ENCODE measurements at places on chromosomes 13 and 19.

- DNase-seq, result no peak
These were observed 56.8 kb upstream of the KATNAL1 start for GRCh38 chr13:30364133-30364532.

DNA sequence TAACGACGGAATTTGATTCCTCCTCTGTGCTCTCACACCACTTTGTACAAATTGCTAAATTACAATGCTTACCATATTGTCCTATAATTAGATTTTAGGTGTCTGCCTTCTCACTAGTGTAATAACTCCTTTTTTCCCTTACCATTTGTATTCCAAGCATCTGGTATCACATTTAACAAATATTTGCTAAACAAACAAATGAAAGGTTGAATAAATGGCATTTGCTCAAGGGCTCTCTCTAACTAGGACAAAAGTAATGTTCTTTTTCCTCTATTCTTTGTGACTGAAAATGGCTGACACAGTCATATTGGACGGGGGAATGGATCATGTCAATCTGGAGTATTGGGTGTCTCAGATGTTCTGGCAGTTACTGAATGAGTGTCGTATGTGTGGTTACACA lies 99.7 kb downstream of the ENOX1 start:
- no peak for DNase-seq

GRCh38 chr13:96769874-96770273 lies 224.4 kb downstream of the OXGR1 start:
- no peak for DNase-seq

DNA sequence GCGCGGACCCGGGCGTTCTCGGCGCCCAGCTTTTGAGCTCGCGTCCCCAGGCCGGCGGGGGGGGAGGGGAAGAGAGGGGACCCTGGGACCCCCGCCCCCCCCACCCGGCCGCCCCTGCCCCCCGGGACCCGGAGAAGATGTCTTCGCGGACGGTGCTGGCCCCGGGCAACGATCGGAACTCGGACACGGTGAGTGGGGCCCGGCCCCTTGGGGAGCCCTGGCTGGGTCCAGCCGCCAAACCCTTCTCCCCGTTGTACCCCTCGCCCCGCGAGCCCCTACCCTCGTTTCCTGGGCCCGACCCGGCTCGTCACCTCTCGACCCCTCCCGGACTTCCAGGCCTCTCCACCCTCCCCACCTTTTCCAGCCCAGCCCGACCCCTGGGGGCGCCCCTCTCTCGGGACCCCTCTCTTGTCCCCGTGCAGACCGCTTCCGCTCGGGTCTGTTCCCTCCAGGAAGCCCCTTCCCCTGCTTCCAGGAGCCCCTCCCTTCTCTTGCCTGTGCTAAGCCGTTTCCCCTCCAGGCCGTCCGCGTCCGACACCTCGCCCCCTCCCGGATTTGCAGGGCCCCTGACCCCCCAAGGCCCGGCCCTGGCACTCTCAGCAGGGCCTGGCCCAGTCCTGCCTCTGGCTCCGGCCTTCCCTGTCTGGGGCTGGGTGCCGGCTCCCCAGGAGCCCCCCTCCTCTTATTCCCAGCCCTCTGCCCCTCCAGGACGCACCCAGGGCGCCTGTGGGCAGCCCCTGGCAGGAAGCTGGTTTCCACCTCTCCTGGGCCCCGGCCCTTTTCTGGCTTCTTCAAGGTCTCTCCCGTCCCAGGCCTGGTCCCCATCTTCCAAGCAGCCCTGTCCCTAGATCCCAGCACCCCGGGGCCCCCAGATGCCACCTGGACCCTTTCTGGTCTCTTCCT lies 632 bp downstream of the MARK4 start:
- DNase-seq, result peak; percentile 56

DNA sequence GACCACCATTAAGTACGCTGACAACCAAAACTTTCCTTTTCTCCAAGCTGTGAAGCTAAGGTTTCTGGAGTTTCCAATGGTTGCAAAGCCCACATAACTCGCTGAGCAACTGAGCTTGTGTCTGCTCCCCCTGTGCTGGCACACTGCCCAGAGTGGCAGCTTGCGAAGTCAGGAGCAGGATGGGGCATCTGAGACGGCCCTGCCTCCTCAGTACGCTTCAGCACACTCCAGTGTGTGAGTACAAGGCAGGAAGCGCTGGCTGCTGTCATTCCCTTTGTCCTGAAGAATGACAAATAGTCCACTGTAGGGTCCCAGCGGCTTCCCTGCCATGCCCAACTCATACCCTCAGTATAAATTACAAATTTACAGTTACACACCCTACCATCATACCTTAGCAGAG lies 51.5 kb downstream of the SKA3 start:
- no peak for DNase-seq

DNA sequence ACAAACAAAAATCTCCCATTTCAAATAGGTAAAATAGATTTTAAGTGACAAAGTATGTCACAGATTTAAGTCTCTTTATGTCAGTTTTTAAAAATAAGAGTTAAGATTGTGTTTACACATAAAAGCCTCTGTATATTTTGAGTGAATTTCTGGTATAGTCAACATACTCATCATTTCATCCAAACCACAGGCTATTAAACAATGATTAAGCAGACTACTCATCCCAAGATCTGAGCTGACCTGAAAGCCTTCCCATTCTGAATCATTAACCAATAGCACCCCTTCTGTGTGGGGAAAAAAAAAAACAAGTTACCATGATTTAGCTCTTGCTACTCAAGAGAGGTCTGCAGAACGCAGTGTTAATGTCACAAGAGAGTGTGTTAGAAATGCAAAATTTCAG lies 284.4 kb upstream of the NBEA start:
- no peak for DNase-seq

GRCh38 chr13:94711561-94712286 lies 621 bp downstream of the SOX21 start:
- no peak for DNase-seq

GRCh38 chr19:45615795-45616703 lies 14.0 kb upstream of the GPR4 start:
- peak; percentile 90 for DNase-seq

GRCh38 chr13:98299966-98300350 lies 122.9 kb upstream of the RNF113B start:
- DNase-seq, result no peak

DNA sequence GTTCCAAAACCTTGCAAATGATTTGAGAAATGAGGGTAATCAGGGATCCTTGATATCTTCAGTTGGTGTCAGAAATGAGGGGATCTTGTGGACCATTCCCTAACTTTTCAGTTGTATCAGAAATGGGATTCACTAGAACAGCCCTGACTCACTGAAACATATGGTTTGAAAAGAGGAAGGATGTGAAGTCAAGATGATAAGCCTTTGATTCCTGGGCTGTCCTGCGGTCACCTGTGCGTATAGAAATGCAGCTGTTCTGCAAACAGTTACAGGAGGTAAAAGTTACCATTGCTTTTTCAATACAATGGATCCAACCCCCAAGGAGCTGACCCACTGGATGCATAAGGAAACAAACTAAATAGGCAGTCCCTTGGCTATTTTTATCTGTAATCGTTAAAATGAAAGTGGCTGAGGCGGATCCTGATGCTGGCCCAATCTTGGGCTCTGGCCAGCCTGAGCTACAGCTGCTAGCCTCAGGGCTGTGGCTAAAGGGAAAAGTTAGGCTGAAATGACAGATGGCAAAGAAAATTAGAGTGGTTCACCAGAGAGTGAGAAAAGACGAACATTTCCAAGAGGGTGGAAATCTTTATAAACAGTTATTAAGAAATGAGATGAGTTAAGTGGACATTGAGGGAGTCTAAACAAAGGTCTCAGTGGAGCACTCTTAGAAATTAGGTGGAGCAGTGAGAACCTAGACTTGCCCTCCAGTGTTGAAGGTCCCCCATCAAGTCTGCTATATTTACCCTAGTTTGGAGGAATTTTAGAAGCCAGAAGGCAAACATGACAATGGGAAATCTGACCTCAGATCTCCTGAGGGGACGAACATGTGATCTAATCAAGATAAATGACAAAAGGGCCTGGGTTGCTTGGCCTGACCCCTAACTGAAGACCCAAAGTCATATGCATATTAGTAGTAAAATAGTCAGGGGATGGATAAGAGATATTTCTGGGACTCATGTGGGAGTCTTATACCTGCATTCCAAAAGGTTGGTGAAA lies 7.6 kb downstream of the SIGLECL1 start:
- peak; percentile 45 for DNase-seq

DNA sequence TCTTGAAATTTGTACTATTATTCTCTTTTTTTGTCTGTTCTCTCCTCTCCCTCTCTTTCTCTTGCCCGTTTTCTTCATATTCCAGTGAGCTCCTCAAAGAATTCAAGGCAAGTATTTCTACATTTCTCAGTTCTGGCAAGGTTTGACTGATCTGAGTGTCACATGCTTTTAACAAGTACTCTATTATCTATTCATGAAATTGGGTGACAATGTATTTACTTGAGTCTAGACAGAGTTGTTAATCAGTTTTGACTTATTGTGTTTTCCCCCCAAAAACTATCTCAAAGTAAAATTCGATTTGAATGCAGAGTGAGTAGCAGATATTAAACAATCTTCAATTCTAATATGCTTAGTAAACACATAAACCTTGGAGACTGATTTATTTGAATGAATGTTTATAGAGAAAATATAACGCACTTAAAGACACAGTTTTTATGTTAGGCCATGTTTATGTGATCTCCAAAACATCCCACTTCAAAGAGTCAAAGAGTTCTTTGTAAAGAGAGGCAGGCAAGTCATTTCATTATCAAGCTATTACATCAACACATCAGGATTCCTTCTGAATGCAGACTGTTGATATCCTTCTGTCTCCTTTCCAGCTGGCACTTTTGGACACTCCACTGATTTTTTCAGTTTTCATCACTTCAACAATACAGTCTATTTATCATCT lies 166.6 kb downstream of the SLITRK6 start:
- no peak for DNase-seq

- no peak for DNase-seq
These were observed 29.2 kb downstream of the ATP11A start for GRCh38 chr13:112719016-112719415.

DNA sequence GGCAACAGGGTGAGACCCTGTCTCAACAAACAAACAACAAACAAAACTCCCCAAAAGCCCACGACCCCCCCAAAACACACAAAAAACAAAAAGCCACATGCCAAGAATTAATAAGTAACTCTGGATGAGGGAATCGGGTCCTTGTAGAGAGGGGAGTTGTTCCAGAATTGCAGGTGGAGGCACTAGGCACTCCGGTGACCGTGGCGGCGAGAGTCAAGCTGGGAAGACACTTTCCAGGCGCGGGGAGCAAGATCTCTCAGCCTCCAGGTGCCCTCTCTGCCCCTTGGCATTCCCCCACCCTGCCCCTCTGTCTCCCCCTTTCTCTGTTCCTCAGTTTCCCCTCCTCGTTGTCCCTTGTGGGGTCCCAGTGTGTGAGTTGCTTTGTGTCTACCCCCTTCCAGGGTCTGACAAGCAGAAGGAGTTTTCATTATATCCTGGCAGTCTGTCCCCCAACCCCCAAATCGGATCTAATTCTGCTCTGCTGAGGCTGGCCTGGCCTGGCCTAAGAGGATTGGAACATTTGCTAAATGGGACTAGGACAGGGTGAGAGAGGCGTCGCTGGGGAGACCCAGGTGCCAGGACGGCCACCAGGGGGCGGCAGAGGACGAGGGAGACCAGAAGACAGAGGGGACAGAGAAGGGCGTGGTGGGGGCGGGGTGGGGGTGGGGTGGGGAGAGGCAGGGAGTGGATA lies 8.3 kb upstream of the CRX start:
- DNase-seq, result peak; percentile 55

DNA sequence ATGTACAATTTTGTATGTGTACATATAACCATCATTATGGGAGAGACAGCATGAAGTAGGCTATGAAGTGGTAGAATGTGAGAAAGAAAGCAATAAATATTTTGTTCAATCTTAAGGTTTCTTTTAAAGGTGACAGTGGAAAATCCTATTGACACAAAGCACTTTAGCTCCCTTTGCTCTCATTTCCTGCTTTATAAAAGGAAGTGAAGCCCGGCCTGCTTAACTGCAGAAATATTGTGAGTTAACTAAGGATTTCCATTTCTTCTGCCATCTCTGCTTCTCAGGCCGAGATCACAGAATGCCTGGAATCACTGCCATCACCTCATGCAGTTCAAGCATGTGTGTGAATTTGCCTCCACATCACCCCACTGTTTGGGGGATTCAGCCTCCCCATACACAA lies 83.5 kb downstream of the FRY start:
- DNase-seq, result no peak

DNA sequence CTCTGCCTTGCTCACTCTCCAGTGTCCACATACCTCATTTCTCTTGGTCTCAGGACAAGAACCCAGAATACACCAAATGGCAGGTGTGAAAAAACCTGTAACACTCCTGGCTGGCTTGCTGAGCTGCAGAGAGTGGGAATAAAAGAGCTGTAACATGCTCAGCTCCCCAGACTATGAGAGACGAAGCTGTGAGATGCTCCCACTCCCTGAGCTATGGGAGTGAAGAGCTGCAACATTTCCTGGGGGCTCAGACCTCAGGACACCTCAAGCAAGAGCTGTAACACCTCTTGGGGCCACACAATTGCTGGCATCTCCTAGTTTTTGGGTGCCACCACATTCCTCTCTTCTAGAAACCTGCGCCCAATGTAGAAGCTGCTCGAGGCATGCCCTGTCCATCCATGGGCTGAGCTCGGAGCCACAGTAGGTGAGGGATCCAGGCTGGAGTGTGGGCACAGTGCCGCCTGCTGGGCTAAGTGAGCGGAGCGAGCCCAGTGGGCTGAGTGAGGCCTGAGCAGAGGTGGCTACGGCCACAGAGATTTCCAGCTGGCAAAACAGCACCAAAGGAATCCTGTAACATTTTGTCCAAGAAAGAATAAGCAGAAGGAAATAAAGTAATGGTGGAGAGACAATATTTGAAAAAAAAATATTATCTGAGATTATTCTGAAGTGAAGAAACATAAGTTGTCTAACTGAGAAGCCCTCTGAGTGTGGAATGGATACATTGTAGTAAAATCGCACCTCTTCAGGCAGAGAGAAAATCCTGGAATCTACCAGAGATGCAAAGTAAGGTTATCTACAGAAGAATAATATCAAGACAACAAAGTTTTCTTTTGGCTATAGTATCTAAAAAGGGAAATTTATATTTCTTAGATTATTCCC lies 186.2 kb upstream of the PCDH9 start:
- DNase-seq, result no peak

DNA sequence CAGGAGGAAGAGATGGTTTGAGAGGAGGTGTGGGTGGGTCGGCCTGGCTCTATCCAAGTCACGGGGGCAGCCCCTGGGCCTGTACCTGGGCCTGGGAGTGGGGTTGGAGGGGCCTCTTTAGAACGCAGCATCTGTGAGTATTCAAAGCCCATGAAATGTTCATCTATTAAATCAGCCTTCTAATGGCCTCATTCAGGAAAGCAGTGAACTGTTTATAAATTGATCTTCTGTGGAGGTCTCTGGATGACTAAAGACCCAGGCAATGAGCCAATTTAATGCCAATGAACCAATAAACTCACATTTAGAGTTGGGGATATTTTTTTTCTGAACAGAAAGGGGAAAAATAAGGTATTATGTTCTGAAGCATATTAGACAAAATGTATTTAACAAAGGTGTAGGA lies 19.9 kb upstream of the GGACT start:
- DNase-seq, result no peak

DNA sequence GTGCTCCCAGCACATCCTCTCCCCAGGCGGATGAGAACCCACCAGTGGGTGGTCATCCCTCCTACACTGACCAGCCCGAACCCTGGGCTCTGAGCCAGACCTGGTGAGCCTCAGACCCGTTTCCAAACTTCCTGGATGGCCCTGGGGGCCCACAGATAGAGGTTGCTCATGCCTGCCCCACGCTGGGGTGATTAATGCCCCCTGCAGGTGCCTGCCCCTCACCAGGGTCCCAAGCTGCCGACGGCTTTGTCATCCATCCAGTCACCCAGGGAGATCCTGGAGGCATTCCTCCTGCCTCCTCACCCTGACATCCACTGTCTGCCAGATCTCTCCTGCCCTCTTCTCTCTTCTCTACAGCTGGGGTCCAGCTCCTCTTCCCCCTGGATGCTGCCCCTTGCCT lies 28.4 kb upstream of the PLA2G4C start:
- no peak for DNase-seq

All from CMK (cell line).